ENCODE measurements at places on chromosomes 3 and 15.

DNA sequence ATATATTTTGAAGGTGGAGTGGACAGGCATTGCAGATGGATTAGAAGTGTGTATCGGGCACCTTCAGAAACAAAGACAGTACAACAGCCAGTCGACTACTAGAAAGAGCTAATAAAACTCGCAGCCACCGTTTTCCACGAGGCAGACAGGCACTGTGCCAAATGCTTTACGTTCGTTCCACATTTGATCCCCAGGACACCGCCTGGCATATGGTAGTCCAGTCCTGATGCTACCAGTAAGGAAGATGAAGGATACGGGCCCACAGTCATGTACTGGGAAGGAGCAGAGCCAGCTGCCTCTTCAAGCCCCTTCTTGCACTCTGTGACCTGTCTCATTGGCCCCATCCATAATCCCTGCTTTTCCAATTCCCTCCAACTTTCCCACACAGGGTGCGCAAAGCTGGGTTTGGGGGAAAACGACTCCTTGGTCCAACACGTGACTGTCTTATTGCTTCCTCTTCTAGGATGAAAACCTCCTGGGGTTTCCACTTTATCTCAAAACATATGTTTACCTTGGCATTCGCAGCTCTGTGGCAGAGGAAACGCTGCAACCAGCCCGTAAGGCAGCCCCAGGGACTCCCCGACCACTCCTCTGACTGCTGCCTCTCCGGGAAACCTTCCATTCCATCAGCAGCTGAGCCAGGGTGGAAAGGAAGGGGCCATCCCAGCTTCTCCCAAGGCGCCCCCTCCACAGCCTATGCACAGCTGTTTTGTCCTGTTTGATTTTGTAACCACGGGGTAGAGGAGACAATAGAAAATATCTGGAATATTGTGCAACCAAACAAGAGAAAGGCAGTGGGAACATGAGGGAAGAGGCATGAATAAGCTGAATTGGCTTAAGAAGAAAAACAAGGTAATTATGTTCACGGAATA, 107.4 kb downstream of the ADAMTS17 start:
- H3K4me3 ChIP-seq, result no peak overlapping the region
- no peak for DNase-seq
- H3K27me3 ChIP-seq, result no peaks in the 10 kb centered on the region
- H3K36me3 ChIP-seq, result no peaks in the 10 kb centered on the region
- no peaks in the 10 kb centered on the region for H3K4me1 ChIP-seq

DNA sequence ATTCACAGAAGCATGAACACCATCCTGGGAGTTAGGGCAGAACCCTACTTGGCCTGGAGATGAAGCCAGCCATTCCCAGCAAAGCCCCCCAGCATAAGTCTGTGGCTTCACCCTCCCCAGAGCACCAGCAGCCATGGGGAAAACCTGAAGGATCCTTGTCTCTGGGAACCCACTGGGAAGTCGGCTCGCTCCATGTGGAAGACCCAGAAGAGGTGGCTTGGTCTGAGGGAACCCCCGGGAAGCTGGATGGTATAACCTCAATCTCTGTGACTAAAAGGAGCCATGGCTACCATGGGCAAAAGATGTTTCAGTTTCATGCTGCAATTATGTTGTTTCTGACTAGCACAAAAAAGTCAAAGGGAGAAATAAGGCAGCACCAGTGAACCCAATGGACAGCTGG, 11.8 kb upstream of the RPUSD3 start:
- no peaks in the 10 kb centered on the region for H3K36me3 ChIP-seq
- no peaks in the 10 kb centered on the region for H3K4me1 ChIP-seq
- H3K27ac ChIP-seq, result no peak overlapping the region
- no peak overlapping the region for H3K4me3 ChIP-seq
- no peaks in the 10 kb centered on the region for H3K27me3 ChIP-seq

GRCh38 chr3:66952357-66952756, 45.8 kb upstream of the KBTBD8 start:
- no peak for DNase-seq
- H3K4me3 ChIP-seq, result no peak overlapping the region
- no peaks in the 10 kb centered on the region for H3K36me3 ChIP-seq
- H3K27ac ChIP-seq, result peak overlapping the region; percentile 19

DNA sequence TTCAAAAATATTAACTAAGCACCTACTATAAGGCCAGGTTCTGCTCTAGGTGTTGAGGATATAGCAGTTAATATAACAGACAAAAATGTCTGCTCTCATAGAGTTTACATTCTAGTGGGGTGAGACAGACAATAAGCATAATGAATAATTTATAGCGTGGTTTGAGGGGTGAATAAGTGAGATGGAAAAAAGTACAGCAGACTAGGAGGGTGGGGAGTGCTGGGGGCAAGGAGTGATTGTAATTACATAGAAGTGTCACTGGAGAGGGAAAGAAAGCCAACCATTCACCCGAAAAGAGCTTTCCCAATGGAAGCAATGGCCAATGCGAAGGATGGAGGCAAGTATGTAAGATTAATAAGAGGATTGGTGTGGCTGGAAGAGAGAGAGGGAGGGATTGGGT, 552.9 kb upstream of the KCNMB2 start:
- no peaks in the 10 kb centered on the region for H3K27me3 ChIP-seq
- no peak overlapping the region for H3K4me3 ChIP-seq
- DNase-seq, result no peak
- H3K27ac ChIP-seq, result no peak overlapping the region
- H3K4me1 ChIP-seq, result no peaks in the 10 kb centered on the region

DNA sequence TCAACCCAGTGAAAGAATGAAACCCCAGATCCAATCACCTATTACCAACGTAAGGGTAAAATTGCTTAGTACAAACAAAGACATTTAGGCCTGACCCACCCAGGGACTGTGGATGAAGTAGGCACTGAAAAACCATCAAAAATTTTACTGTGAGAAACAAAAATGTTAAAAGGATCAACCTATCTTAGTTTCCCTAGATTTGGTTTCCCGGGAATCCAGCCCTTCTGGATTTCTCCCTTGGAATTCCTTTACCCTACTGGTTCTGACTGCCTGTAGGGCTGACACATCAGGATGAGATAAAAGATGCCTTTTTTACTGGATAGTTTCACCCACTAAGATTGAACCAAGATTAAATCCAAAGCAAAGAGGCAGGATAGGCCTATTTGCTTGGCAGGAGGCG, 102.7 kb downstream of the SCAPER start:
- no peak overlapping the region for H3K27ac ChIP-seq
- H3K4me1 ChIP-seq, result no peaks in the 10 kb centered on the region
- no peaks in the 10 kb centered on the region for H3K27me3 ChIP-seq
- H3K36me3 ChIP-seq, result no peaks in the 10 kb centered on the region

DNA sequence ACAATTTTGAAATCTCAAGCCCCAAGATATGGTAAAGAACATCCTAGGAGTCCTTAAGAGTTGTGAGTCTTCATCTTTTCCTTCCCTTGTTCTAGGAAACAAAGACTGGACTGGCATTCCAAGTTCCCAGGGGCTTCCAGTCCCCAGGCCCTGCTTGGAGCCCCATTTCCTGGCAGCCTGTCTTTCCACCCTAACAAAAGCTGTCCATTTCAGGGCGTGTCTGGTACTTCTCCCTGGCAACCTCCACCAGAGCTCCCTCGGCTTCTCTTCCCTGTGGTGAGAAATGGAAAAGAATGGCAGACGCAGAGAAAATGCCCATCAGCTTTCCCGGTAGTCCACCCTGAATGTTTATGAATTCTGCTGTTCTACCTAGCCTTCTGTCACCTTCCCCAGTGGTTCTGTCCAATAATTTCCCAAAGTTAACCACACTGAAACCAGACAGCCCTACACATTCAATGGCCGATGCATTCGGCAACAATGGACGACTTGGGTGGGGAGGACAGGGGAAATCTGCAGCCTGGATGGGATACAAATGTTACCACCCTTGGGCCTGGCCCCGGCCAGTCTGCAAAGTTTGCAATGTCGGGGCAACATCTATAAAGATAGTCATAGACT, 6.8 kb downstream of the RAB6B start:
- H3K4me1 ChIP-seq, result no peaks in the 10 kb centered on the region
- no peaks in the 10 kb centered on the region for H3K36me3 ChIP-seq
- no peak overlapping the region for H3K4me3 ChIP-seq
- peak; percentile 30 for DNase-seq
- H3K27ac ChIP-seq, result peak overlapping the region; percentile 12

DNA sequence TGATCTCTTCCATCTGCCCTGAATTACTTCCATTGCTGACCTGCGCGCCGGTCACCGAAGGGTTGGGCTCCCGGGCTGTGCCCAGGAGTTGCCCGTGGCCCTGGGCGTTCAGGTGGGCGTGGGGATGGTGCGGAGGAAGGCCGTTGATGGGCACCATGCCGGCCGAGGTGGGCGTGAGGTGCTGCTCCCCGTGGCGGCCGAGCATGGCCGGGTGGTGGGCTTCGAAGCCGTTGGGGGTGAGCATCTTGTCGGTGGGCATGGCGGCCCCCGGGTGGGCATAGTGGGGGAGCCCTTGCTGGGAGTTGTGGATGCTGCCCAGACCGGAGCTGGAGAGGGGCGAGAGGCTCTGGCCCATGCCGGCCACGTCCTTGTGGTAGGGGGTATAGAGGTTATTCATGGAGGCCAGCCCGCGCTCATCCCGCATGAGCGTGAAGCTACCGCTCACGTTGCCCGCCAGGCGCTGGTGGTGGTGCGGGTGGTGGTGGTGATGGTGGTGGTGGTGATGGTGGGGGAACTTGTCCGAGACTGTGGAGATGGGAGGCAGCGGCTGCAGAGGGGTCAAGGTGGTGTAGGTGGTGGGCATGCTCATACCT, 1.0 kb downstream of the ONECUT1 start:
- no peak overlapping the region for H3K27ac ChIP-seq
- peak; percentile 60 for DNase-seq
- H3K27me3 ChIP-seq, result peaks cover 98% of the 10 kb centered on the region
- H3K4me1 ChIP-seq, result peaks cover 30% of the 10 kb centered on the region
- no peaks in the 10 kb centered on the region for H3K36me3 ChIP-seq

GRCh38 chr15:60590935-60591495, 112.1 kb upstream of the ICE2 start:
- peaks cover 22% of the 10 kb centered on the region for H3K27me3 ChIP-seq
- peak; percentile 88 for DNase-seq

GRCh38 chr3:15264486-15264885, 58.4 kb downstream of the CAPN7 start:
- no peak for DNase-seq
- H3K4me1 ChIP-seq, result no peaks in the 10 kb centered on the region
- peaks cover 49% of the 10 kb centered on the region for H3K36me3 ChIP-seq
- no peak overlapping the region for H3K4me3 ChIP-seq
- H3K27me3 ChIP-seq, result no peaks in the 10 kb centered on the region

All from endodermal cell (in vitro differentiated cells).